ENCODE measurements at places on chromosomes 7 and 10. TPM values are rescaled to one million over a fixed set of nuclear protein-coding genes. Genes with fewer than 3 reads are reported as not detected.

Gene C10orf71
- polyA plus RNA-seq: 0.08 TPM

Gene MLXIPL
- polyA plus RNA-seq: 1.5 TPM

Gene CH25H
- polyA plus RNA-seq: 0.13 TPM

Gene NOD1
- polyA plus RNA-seq: 7.2 TPM

Gene DCLRE1A
- polyA plus RNA-seq: 16.8 TPM

Gene RTKN2
- 10.2 TPM for polyA plus RNA-seq

Gene ECHDC3
- polyA plus RNA-seq: 14.0 TPM

Gene TRIM4
- polyA plus RNA-seq: 41.3 TPM

Gene POU6F2
- 0.19 TPM for polyA plus RNA-seq

Gene TSPAN33
- 69.6 TPM for polyA plus RNA-seq

Gene GNG11
- polyA plus RNA-seq: 52.5 TPM

Gene FBXL13
- 3.0 TPM for polyA plus RNA-seq

Gene LLCFC1
- 0.35 TPM for polyA plus RNA-seq

Gene CTAGE15
- 0.74 TPM for polyA plus RNA-seq

DNA sequence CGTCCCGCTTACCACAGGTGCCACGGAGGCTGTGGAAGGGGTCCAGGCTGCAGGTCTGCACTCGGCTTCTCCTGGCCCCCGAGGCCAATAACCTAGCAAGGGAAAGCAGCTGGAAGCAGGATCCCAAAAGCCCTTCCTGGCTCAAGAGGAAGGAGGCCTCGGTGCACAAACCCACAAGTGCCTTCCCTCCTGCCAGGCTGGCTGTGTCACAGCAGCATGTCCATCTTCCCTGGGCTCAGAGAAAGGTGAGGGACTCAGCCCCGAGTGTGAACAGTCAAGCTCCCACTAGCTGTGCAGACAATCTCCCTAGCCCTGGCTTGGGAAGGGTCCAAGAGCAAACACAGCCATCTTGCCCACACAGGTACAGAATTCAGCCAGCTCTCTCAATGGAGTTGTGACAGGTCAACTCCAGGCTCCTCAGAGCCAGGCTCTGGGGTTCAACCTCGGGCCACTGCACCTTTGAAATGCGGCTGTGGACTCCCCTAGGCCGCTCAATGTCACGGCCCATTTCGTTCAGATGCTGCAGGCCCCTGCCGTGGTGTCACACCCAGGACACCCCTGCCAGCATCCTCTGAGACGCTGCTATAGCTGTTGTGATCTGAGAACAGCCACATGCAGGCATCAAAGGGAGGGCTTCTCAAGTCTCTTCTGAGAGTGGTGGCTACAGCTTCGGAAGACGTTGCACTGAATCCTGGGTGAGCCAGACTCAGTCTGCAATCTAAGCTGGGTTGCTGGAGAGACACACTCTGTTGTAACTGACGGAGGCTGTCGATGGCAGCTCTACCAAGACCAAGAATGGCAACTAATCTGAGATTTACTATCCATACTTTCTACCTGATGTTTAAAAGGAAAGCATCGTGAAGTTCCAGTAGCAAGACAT is 137.9 kb downstream of the DIP2C start:
- no peak for DNase-seq

- no peak for DNase-seq
Observed at GRCh38 chr7:8320174-8320573, 58.2 kb upstream of the ICA1 start.

- no peak for DNase-seq
Observed at GRCh38 chr10:68492118-68492517, 20.3 kb upstream of the DNA2 start.

DNA sequence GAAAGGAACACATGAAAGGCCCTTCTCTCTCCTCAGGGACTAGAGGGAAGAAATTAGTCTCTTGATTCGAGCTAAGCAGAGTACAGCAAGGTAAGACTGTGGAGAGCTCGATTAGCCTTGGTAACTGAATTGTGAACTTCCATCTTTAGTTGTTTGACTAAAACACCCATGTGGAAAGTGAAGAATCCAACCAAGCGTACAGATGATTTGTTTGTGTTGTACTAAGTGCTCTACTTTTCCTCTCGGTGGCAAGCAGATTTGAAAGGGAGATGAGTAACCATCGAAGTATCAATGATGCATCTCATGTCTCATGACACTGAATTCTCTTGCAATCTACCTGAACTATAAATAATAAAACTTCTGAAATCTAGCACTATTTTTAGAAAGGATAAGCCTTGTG is 80.7 kb downstream of the FZD1 start:
- DNase-seq: no peak

GRCh38 chr7:155846936-155847335 is 34.7 kb upstream of the SHH start:
- no peak for DNase-seq

GRCh38 chr10:93816123-93816747 is 58.5 kb downstream of the LGI1 start:
- no peak for DNase-seq

DNA sequence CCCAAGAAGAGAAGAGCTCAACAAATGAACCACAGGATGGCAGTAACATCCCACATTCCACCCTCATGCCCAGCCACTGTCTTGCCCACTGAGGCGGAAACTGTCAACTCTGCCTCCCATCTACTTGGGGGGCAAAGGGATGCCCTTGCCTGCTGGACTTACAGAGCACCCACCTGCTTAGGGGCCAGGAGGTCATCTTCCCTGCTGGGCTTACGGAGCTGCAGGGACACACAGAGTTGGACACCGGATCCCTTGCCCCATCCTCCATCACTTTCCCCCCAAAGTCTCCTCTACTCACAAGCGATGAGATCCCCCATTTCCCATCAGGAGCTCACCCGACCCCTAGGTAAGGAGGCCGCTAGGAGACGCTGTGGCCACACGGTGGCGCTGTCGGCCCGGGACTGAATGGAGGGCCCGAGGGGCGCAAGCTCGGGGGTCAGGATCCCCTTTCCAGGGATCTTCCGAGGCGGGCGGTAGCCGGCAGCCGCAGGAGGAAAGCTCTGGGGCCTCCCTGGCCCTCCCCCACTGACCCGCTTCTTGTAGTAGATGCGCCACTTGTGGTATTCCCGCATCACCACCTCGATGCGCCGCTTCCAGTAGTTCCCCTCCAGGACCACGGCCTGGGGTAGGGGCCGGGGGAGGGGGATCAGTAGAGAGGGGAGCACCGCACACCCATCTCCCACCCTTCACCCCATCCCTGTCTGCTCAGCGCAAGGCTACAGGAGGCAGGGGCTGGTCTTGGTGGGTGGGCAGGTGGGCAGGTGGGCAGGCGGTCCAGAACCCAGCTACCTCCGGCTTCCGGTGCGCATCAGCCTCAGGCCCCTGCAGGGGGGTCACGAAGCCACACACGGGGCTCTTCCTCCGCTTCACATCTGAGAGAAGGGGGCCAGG is 17.3 kb downstream of the MLXIPL start:
- no peak for DNase-seq

DNA sequence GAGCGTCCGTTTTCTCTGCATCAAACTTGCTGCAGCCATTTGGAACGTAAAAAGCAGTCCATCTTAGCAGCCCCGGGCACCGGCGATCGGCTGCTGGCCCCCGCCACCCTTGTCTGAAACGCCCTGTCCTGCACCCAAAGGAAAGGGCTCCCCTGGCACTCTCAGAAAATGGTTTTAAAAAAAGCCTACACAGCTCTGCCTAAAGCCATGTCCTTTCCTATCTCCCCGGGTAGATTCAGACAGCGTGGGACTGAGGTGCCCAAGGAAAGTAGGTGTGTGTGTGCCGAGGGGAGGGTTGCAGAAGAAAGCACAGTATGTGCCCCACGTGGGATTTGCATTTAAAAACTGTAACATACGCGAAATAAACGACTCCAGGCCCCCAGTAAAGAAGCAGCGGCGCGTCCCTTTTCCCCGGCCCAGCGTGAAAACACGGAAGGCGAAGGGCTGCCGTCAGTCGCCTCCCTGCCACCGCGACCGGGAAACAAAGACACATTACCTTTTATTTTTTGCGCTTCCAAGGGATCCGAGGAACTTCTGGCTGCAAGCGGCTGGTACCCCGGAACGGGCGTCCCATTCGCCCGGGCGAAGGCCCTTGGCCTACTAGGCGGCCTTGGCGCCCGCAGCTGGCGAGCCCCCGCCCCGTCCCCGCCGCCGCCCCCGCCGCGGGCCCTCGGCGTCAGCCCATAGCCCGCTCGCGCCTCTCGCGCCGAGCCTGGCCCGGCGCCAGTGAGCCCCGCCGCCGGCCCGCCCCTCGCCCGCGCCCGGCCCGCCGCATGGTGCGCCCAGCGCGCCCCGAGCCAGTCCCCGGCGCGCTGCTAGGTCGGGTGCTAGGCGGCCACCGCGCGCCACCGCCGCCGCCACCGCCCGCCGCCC is 304.6 kb downstream of the PRPF18 start:
- DNase-seq: no peak

- DNase-seq: no peak
Observed at GRCh38 chr10:56142092-56142728, 218.8 kb downstream of the ZWINT start.

GRCh38 chr7:25952261-25953057 is 199.5 kb upstream of the NFE2L3 start:
- DNase-seq: no peak

DNA sequence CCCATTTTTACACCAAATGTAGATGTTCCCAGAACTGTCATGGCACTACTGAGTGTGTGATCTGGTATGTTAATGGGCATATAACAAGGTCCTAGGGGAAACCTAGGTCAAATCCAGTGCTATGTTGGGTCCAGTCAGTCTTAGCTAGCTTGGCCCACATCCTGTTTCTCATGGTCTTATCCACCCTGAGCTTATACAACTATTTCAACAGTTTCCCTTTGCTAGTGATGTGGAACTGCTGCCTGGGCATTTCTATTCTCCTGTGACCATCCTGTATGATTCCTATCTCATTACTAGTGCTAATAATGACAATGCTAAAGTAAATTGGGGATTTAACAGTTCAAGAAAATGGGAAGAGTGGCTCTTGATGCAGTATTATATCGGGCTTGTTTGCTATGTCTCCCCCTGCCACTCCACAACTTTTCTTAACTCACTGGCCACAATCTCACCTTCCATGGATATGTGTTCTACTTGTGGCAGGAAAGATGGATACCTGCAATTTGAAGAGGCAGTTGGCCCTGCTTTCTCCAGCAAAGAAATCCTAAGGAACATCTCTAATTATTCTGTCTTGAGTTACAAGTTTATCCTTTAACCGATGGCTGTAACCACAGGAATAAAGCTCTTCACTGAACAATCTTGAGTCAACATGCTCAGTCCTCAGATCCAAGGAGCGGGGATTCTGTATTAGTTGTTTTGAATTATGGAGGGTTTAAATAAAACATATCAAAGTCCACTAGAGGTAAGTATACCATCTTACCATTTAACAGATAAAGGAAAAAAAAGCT is 707.8 kb downstream of the XPNPEP1 start:
- no peak for DNase-seq

GRCh38 chr10:22740180-22740579 is 25.8 kb upstream of the PIP4K2A start:
- DNase-seq: no peak

- no peak for DNase-seq
Observed at GRCh38 chr10:12849319-12850181, 152.0 kb downstream of the CCDC3 start.

DNA sequence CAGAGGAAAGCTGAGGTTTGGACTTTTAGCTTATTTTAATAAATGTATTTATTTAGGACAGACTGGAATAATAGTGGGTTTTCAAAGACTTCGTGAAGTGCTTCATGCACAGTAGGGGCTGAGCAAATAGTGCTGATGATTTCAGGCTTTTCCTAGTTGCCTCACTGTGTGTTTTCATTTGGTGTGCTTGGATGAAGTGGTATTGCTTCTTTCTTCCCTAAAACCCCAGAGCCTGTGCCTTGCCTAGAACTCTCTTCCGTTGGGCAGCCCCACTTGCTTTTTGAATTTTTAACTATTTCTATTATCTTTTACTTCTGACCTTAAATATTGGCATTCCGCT is 49.6 kb downstream of the ARID5B start:
- DNase-seq: no peak

DNA sequence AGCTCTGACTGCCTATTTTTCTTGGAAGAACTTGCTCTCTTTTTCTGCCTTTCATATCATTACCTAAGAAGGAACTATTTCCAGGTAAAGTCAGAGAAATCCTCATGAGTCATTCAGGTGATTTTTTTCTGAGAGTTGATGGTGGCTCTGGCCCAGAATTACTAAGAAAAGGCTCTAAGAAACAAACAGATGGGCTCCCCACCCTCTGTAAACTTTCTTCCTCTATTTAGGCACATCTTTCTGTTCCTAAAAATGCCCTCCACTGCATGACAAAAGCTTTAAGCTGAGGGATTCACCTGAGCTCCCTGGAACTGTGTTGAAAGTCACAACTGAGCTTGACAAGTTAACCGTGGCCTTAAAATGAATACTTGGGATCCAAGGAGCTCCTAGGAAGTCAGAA is 1.6 kb downstream of the OLAH start:
- DNase-seq: no peak

GRCh38 chr7:108454317-108454673 is 1.9 kb downstream of the NRCAM start:
- no peak for DNase-seq

DNA sequence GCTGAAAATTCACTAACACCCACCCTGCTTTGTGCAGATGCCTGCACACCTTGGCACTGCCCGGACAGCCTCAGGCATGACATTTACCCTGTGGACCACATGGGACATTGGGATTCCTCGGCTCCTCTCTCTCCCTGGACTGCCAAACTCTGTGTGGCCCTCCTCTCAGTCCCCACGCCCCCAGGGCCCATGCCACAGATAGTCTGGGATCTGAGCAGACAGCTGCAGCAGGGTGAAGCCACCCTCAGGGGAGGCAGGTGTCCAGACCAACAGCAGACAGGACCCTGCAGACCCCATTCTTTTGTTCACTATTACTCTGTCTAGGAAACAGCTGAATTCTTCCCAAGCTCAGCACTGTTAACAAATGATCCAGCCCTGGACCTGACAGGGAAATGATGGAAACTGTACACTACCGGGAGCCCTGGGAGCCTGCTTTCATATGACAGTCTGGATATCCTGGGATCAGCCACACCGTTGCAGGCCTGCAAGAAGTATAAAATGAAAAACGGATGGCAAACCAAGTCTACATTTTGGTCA is 83.4 kb downstream of the VOPP1 start:
- DNase-seq: no peak

GRCh38 chr7:3327099-3327498 is 26.0 kb downstream of the SDK1 start:
- DNase-seq: no peak

DNA sequence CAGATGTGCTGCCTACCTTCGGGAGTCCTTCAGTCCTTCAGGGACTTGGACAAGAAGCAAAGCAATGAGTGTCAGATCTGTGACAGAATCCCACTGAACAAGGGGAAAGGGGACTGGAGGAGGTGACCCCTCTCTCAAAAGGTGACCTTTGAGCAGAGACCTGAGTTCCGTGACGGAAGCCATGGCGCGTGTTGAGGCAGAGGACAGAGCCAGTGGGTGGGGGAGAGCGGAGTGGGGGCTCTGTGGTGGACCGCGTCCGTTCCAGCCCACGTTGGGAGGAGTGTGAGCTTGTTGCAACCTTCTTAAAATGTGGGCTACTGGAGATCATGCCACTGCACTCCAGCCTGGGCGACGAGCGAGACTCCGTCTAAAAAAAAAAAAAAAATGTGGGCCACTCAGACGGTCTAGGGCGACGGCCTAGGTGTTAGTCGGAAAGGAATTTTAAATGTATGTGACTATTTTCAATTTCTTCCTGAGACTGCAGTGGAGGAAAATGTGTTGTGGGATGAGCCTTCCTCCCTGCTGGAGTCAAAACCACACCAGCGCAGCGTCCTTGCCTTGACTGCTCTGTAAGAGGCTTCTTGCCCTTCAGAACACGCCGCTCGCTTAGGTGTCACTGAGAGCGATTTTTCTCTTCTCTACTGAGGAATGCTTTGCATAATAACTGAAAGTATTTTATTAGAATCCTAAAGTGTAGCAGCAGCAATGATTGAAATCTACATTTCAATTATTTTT is 272.7 kb downstream of the CELF2 start:
- no peak for DNase-seq
